ENCODE measurements at places on chromosomes 4 and X.

DNA sequence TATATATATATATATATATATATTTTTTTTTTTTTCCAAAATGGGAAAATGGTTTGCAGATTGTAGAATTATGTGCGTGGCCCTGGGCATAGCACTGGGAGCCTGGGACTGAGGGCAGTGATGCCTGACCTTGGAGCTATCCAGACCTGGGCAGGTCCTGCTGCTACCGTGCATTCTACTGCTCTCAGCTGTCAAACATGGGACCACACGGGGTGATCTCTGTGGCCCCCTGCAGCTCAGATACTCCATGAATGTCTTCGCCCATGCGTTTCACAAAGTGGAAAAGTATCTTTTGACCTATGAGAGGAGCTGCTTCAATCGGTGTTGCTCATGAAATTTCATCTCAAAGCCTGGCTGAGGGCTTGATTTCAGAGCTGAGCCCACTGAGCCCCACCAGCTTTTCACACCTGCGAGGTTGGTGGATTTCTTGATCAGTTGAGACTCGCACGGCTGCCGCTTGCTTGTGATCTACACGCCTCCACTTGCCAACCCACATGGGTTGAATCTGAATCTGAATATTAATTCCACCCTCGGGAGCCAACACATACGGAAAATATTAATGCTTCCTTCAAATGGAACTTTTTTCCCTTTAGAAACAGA is 35.7 kb downstream of the ING2 start:
- DNase-seq, result no peak

DNA sequence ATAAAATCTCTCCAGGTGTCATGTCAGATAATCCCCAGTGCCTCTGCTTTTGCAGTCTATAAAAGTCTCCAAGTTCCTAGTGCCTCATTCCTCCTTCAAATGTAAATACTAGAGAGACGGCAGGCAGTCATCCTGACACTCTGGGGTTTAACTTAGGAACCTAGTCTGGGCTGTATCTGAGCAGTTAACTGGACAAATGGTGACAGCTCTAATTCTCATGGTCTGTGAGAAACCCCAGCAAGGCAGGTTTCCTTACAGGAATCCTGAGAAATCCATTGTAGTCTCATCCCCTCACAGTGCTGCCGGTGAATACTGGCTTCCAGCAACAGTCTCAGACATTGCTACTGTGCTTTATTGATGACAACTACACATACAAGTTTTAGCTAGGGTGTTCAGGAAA is 246.8 kb downstream of the SNCA start:
- no peak for DNase-seq

DNA sequence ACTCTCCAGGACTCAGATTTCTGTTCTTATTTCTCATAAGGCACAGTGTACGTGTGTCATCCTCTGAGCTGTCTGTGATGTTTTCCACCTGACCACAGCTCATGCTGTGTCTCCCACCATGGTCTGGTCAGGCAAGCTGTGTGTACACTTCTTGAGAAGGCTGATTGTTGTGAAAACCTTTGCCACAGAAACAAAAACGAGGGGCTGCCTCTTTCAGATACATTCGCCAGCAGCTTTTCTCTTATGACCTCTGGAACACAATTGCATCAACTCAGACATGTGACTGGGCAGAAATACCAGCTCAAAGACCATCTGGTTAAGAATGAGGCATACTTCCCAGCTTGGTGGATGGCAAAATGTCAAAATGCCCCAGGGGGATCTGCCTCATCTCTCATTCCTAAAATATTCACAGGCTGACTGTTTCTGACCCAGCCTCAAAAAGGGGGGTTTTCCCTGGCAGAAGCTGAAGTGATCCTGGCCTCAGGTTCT is 46.1 kb downstream of the PGRMC2 start:
- no peak for DNase-seq

DNA sequence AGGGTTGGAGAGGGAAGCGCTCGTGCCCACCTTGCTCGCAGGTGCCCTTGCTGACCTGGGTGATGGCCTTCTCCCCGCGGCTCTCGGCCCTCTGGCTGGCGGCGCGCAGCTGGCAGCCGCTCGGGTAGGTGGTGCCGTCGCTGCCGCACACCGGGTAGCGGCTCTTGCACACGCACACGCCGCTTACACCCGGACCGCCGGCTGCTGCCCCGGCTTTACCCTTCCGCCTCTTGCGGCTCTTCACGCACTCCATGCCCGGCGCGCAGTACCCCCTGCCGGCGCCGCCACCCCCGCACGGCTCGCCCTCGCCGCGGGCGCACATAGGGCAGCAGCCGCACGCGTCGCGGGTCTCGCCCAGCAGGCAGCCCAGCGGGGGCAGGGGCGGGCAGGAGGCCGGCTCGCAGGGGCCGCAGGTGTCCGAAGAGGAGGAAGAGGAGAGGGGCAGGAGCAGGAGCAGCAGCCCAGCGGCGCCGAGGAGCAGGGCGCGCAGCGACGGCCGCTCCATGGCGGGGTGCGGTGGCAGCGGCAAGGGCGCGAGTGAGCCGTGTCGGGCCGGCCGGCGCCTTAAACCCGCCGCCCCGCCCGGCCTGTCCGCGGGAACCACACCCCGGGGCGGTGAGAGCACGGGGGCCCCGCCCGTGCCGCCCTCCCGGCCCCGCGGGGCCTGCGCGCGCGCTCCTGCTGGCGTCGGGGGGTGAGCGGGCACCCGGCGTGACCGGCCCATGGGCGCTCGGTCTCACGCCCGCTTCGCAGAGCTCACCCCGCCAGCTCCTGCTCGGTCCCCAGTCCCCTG is at the start of gene IGFBP7:
IGFBP7 (minus strand) TSS at position 539 of the 793 bp plus-strand sequence; CDS start at position 505, 34 bp downstream.
- no peak for DNase-seq

DNA sequence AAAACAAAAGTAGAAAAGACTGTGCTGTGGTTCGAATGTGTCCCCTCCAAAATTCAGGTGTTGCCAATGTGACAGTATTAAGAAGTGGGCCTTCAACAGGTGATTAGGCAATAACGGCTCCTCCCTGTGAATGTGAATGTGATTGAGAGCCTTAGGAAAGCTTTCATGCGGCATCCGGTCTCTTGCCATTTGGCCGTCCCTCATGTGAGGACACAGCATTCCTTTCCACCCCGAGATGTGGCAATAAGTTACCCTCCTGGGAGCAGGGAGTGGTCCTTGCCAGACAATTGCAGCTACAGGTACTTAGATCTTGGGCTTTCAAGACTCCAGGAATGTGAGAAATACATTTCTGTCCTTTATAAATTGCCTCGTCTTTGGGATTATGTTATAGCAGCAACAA is 129.3 kb downstream of the CPEB2 start:
- no peak for DNase-seq

DNA sequence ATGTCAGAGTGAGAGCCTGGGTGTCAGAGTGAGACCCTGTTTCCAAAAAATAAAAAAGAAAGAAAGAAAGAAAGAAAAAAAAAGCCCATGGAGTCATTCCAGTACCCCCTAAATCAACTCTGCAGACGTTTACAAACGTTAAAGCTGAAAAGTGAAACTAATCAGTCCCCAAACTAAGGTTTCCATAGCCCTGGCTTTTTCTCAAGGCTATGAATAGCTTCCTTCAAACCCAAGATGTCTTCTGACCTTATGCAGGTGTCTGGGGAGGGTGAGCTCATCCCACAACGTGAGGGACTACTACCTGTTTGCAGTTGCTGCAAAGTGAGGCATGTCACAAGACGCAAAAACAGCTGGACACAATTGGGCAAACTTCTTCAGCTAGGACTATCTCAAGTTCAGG is 144.0 kb downstream of the SH3KBP1 start:
- no peak for DNase-seq

DNA sequence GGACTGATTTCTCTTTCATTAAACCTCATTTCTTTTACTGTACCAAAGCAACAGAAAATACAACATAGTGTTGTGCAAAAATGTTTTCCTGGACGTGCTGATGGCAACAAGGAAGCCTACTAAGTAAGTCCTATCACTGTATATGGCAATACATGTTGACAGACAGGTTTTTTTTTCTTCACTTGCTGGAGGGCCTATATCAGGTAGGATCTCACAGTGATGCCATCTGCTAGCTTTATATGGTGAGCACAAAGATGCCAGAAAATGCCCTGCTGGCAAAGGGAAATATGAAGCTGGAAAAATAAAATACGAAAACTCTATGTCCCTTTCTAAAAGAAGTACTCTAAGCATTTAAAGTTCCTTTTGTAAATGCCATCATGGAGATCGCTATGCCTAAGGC is 119.0 kb upstream of the PDLIM3 start:
- no peak for DNase-seq

GRCh38 chr4:174697202-174697601 is 131.8 kb downstream of the GLRA3 start:
- DNase-seq, result no peak

GRCh38 chr4:81282131-81282530 is 67.1 kb upstream of the PRKG2 start:
- no peak for DNase-seq

DNA sequence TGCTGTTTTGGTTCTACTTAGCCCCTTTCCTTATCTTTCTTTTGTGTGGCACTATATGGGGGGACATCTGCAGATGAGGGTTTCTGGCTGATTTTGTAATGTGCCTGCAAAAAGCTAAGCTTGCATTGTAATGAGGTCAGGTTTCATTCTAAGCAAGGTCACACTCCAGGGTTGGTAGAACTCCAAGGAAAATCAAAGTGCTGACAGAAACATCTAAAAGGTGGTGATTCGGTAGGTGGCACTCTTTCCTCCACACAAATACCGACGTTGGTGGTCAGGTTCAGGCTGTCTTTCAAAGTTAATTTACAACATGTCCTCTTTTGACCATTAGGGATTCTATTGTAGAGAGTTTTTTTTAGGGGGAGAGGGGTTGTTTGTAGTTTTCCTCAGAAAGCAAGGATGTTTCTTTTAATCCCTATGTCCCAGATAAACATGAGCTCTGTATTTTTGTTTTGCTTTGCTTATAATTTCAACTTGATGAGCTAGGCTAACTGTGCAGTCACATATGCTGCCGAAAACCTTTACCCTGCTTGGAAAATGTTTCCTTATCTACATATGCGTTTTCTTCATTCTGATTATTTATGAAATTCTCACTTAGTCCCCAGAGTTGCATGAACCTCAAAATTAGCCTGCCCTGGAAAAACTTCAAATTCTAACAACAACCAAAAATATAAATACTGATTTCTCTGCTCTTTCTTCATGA is 434.2 kb downstream of the PPARGC1A start:
- DNase-seq, result no peak

DNA sequence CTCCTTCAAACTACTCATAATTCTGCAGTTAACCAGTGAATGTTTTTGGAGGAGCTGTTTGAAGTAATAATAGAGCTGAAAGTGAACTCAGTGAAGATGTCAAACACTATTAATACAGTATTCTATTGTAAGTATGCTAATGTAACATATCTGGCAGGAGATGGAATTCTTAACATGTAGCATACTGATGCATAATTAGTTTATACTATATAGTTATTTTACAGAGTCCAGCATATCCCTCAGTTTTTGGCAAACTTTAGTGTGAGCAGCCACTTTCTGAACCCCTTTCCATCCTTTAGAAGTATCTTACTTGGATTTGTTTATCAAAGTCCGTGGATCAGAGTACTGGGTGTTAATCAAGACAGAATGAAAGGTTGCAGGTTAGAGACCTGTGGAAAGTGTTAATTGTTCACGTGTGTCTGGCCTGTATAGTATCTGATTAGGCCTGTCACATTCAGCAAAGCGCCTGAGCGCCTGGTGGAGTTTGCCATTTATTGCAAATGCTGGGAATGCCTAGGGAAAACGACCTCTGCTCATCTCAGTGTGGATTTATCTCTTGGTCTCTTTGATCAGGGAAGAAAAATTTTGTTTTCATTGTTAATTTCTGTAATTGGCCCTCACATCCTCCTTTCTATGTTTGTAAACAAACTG is 251.7 kb upstream of the MAD2L1 start:
- no peak for DNase-seq

Data from stimulated activated CD8-positive, alpha-beta memory T cell treated with anti-CD3 and anti-CD28 coated beads, Interleukin-4, amount 100 ng/mL, for 4 hours (primary cell).